ENCODE measurements at places on chromosomes 4 and X.

DNA sequence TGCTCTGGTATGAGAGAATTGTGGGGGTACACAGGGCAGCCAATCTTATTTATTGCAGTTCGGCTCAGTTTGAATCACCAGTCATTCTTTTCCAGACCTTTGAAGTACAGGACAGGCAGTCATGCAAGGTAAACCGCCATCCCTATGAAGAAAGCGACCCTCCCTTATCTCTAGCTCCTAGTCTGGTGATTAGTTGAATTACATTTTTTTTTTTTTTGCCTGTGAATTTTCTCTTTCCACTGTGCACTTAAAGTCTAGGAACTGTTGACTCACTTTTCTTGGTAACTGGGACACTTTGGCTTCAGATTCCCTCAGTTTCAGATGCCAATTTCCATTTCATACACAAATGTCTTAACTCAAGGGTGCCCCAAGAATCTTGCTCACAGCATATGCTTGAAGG lies 82.4 kb upstream of the FAM9C start:
- no peak for DNase-seq

DNA sequence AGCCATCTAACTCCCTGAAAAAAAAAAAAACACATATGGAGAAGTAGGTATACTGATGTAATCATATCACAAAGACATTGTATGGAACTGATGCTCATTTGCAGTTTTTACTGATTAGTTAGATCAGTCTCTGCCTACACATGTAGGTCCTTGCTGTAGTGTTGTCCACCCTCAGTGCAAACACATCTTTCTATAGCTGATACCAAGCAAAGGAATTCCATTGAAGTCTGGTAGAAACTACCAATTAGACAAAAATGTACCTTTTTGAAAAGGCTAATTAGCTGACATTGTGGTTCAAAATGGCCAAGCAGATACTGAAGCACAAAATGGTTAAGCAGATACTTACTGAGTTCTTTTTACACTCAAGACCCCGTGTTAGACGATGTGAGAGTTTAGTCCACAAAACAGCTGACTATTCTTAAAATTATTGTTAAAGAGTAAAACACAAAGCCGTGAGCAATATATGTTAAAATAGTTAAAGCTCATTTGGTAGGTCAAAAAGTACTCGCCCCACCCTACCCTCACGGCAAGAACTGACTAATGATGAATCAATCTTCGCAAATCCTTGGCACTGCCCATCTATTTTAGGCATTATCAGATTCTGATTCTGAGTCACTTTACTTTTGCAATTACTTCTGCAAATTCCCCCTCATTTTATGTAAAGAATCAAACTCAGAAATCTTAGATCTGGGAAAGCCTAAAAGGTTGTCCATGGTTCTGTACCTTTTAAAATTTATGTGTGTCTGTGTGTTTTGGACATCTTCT lies 40.4 kb downstream of the COL4A6 start:
- no peak for DNase-seq

- no peak for DNase-seq
These were observed 465.0 kb downstream of the IL15 start for GRCh38 chr4:142101401-142101800.

DNA sequence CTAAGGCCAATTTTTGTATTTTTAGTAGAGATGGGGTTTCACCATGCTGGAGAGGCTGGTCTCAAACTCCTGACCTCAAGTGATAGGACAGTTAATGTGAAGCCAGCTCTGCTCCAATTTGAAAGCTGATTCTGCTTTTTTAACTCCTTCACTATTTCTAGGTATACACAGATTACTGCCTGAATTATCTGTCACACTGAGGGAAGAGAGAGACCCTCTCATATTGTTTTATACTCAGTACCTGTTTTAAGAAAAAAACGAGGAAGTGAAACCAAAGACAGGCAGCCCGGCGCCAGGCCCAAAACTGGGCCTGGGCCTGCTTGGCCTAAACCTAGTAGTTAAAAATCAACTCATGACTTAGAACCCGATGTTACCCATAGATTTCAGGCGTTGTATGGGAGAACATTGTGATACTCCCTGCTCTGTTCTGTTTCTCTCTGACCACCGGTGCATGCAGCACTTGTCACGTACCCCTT lies 1601.5 kb upstream of the PCDH10 start:
- DNase-seq = no peak

- no peak for DNase-seq
These were observed 47.0 kb upstream of the NKAP start for GRCh38 chrX:119990556-119991004.

DNA sequence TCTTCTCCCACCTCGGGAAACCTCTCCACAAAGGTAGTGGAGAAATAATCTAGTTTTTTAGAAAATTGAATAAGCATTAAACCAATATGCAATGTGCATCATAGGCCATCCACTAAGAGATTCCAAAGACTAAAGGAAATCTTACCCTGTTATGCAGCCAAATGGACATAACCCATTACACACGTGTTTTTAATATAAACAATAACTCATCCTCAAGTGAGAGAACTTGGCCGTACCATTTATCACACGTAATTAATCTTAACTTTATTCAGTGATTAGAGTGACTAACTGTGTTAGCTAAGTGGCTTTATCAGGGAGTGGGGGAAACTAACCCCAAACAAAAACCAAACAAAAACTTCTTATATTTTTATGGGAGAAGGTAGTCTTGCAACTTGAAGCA lies 57.8 kb downstream of the AFM start:
- DNase-seq = no peak

DNA sequence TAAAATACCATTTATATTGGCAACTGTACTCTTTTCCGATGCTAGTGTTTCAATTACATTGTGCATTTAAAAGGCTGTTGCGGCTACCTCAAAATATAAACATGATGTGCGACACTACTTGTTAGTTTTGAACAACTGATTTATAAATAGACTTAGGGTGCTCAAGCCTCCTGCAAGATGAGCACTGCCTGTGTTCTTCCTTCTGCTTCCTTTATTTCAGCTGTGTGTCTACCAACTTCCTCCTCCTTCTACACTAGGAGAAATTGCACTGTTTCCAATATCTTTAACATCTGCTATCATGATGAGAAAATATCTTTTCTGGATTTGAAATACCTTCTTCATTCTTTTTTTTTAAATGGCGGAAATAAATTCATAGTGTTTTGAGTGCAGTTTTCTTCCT lies 24.0 kb downstream of the TET2 start:
- DNase-seq = no peak
